ENCODE measurements at places on chromosomes 12 and 14.
A peak's percentile ranks its signal among the peaks of the same experiment; 100 is the strongest.

- peaks cover 57% of the 10 kb centered on the region for H3K27me3 ChIP-seq
- DNase-seq = no peak
- H3K27ac ChIP-seq = no peak within 1 kb of the TSS
Measured at GRCh38 chr12:49295082-49295936, at the start of gene PRPH. Gene PRPH (plus strand): TSS chr12:49295147. CDS start chr12:49295201, 54 bp downstream.

GRCh38 chr12:131088701-131089530 is 135.2 kb downstream of the ADGRD1 start:
- no peak for DNase-seq
- H3K4me1 ChIP-seq = peaks cover 6% of the 10 kb centered on the region
- no peak overlapping the region for H3K4me3 ChIP-seq
- H3K36me3 ChIP-seq = no peaks in the 10 kb centered on the region
- H3K27ac ChIP-seq = no peak overlapping the region

DNA sequence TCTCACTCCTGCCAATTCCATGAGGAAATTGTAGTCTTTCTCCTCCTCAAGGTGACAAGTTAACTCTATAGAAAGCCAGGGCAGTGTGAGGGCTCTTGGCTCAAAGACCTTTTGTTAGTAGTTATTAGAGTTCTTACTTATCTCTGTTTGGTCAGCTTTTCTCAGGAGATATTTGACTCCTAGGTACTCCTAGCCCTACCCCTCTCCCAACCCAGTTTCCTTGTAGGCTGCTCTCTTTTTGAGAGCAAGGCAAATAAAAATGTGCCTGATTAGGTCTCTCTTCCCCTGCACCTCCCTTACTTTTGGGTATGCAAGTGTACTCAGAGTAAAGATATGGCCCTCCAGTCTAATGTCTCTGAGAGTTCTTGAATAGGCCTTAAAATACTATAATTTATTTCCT is 23.8 kb downstream of the BTG1 start:
- no peaks in the 10 kb centered on the region for H3K27me3 ChIP-seq
- H3K4me3 ChIP-seq = no peak overlapping the region
- no peaks in the 10 kb centered on the region for H3K36me3 ChIP-seq
- H3K27ac ChIP-seq = no peak overlapping the region

DNA sequence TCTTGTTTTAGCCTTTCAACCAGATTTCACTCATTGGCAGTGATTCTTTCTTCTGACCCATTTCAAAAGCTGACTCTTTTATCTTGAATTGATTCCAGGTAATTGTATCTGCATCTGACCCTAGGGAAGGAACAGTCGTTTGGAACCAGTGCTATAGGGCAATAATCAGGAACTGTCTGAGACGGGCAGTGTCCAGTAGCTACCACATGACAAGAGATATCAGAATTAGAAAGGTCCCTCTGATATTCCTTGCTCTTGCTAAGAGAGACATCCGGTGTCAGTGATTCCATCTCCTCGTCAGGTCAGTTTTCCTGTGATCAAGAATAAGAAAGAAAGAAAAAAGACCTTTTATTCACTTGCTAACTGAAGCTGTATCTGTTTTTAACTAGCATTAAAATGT is 47.8 kb upstream of the PDE3A start:
- H3K36me3 ChIP-seq = no peaks in the 10 kb centered on the region
- no peaks in the 10 kb centered on the region for H3K4me1 ChIP-seq
- H3K27me3 ChIP-seq = no peaks in the 10 kb centered on the region

DNA sequence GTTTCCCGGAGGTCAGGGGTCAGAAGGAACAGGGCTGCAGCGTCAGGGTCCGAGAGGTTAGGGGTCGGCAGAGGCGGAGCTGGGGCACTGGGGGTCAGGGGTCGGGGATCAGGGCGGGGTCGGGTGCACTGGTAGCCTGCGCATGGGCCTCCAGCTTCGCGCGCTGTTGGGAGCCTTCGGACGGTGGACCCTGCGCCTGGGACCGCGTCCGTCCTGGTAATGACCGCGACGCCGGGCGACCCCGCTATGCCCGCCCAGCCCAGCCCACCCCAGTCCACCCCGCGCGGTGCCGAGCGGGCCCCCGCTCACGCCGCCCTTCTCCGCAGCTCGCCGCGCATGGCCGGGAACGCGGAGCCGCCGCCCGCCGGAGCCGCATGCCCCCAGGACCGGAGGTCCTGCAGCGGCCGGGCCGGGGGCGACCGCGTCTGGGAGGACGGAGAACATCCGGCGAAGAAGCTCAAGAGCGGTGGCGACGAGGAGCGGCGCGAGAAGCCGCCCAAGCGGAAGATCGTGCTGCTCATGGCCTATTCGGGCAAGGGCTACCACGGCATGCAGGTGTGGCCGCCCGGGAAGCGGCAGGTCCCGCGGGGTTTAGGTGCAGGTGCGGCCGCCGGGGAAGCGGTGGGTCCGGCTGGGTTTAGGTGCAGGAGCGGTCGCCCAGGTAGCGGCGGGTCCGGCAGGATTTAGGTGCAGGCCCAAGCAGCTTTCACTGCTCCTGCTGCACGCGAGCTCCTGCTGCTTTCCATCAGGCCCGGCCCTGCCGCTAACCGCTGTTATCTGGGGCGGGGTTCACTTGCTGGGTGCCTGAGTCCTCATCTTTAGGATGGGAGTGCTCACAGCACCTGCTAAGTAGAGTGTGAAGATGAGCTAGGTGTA is 743 bp downstream of the PUS1 start:
- H3K27me3 ChIP-seq = no peaks in the 10 kb centered on the region
- peak; percentile 46 for DNase-seq
- peak overlapping the region; percentile 88 for H3K4me3 ChIP-seq
- no peak overlapping the region for H3K27ac ChIP-seq

GRCh38 chr14:90491911-90492531 is 95.2 kb downstream of the CALM1 start:
- no peak overlapping the region for H3K27ac ChIP-seq
- no peaks in the 10 kb centered on the region for H3K36me3 ChIP-seq
- H3K4me3 ChIP-seq = no peak overlapping the region
- H3K4me1 ChIP-seq = peaks cover 4% of the 10 kb centered on the region

GRCh38 chr12:114339626-114340025 is 66.3 kb downstream of the TBX5 start:
- no peaks in the 10 kb centered on the region for H3K4me1 ChIP-seq
- peak overlapping the region; percentile 48 for H3K4me3 ChIP-seq
- no peaks in the 10 kb centered on the region for H3K36me3 ChIP-seq
- H3K27ac ChIP-seq = no peak overlapping the region

- no peak overlapping the region for H3K27ac ChIP-seq
- no peak for DNase-seq
- H3K27me3 ChIP-seq = peaks cover 48% of the 10 kb centered on the region
- no peaks in the 10 kb centered on the region for H3K36me3 ChIP-seq
- H3K4me3 ChIP-seq = no peak overlapping the region
Measured at GRCh38 chr12:124279846-124280360, 15.0 kb upstream of the RFLNA start.

DNA sequence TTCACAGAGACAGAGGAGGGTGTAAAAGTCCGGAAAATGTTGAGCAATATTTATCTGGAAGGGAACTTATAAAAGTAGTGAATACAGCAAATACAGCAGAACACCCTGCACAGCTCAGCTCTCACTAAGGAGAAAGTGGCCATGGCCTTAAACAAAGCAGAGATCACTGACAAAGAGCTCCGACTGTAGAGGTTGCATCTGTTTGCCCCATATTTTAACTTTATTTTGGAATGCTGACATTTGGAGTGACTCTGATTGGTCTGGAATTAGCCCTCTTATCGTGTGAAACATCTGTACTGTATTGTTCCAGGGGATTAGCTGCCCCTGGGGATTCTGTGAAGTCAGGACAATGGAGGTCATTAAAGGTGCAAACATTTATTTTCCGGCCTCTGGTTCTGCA is 1275.7 kb upstream of the FLRT2 start:
- no peaks in the 10 kb centered on the region for H3K27me3 ChIP-seq
- H3K36me3 ChIP-seq = no peaks in the 10 kb centered on the region
- DNase-seq = peak; percentile 19
- no peak overlapping the region for H3K4me3 ChIP-seq
- no peaks in the 10 kb centered on the region for H3K4me1 ChIP-seq

DNA sequence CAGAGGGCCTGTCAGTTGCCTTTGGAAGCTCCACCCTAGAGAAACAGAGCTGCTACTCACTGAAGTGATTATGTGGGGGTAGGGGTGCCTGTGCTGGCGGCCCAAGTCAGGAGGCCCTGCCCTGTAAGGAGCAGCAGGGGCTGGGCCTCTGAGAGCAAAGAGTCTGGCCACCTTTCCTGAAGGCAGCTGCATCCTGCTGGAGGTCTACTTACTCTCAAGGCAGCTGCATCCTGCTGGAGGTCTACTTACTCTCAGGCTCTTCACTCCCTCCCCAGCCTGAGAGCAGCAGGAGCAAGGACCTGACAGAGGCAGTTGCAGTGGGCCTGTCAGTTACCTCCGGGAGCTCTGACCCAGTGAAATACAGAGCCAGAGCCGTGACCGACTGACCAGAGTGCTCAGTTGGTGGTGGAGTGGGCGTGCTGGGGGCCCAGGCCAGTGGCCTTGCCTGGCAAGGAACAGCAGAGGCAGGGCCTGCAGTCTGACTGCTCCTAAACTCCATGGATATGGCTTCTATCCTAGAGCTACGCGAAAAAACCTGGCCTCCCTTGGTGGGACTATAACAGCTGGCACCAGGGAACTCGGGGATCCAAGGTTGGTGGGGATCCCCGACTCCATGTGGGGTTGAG is 32.3 kb downstream of the RAD51B start:
- H3K27me3 ChIP-seq = no peaks in the 10 kb centered on the region
- no peak overlapping the region for H3K4me3 ChIP-seq
- H3K4me1 ChIP-seq = no peaks in the 10 kb centered on the region
- no peak overlapping the region for H3K27ac ChIP-seq
- no peak for DNase-seq

DNA sequence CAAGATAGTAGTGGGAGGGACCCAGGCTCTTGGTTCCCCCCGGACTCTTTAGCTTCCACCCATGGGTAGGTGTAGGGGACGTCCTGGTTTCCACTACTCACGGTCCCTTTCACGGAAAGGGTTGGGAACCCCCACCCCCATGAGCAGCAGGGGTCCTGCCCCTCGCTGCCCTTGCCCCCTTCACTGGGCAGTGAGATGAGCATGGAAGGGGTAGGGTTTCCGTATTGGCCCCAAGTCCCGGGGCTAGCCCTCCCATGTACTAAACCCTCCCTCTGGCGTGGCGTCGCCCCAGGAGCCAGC is 12.7 kb downstream of the AGAP2 start:
- DNase-seq = no peak
- peaks cover 46% of the 10 kb centered on the region for H3K27me3 ChIP-seq
- peak overlapping the region; percentile 93 for H3K4me3 ChIP-seq
- peaks cover 12% of the 10 kb centered on the region for H3K36me3 ChIP-seq

DNA sequence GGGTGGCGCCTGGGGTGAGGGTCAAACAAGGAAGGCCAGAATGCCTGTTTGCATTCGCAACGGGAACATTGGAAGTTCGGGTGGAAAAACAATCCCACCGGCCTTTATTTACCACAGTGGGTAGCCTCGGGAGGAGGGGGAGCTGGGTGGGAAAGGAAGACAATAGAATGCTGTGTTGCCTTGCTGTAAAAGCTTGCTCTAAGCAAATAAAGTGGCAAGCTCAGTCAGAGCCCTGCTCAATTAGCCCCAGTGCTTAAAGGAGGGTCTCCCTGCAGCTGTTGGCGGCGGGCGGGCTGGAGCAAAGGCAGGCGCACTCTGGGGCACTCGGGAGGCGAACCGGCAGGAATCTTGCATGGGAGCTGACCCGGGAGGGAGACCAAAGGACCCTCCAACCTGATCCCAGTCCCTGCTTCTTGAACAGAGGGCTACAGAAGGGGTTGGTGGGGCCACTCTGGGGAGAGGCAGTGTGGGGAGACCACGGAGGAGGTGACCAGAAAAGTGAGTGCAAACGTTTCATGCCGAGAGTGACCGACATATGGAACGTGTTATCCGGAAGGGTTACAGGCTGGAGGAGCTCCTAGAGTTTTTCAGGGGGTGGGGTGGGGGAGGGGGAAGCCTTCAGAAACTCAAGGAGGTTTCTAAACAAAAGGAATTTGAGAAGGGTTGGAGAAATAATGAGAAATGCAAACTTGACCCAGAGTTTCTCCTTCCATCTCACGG is 48.5 kb downstream of the NTF3 start:
- DNase-seq = peak; percentile 32
- H3K4me3 ChIP-seq = no peak overlapping the region
- no peaks in the 10 kb centered on the region for H3K36me3 ChIP-seq

DNA sequence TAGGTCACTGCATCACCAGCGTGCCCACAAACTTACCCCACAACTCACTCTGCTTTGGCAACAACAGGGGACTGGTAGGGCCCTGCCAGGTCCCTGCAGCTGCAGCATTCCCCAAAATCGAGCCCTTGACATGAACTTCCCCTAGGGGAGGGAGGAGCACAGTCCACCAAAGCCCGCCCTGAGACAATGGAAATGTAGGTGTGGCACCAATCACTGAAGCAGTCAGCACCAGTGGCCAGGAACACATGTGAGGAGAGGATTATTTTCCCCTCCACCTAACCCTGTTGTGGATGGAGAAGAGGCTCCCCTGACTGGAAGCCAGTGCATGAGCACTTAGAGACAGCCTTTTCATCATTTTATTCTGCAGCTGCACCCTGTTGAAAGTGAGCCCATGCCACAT is 573.8 kb downstream of the SOX5 start:
- no peaks in the 10 kb centered on the region for H3K36me3 ChIP-seq
- H3K4me1 ChIP-seq = no peaks in the 10 kb centered on the region
- H3K27ac ChIP-seq = no peak overlapping the region

GRCh38 chr12:7460375-7461259 is 16.7 kb upstream of the CD163L1 start:
- no peaks in the 10 kb centered on the region for H3K36me3 ChIP-seq
- no peaks in the 10 kb centered on the region for H3K4me1 ChIP-seq
- H3K4me3 ChIP-seq = no peak overlapping the region
- H3K27ac ChIP-seq = no peak overlapping the region

- H3K4me1 ChIP-seq = no peaks in the 10 kb centered on the region
- DNase-seq = no peak
- no peak overlapping the region for H3K27ac ChIP-seq
Measured at GRCh38 chr12:10697156-10697555, 23.3 kb upstream of the STYK1 start.

- peaks cover 25% of the 10 kb centered on the region for H3K36me3 ChIP-seq
- no peaks in the 10 kb centered on the region for H3K27me3 ChIP-seq
- no peak for DNase-seq
- no peak overlapping the region for H3K27ac ChIP-seq
- H3K4me3 ChIP-seq = no peak overlapping the region
- no peaks in the 10 kb centered on the region for H3K4me1 ChIP-seq
Measured at GRCh38 chr12:55906056-55906455, 21.6 kb downstream of the PYM1 start.

- H3K27me3 ChIP-seq = no peaks in the 10 kb centered on the region
- peak overlapping the region; percentile 84 for H3K27ac ChIP-seq
- H3K36me3 ChIP-seq = no peaks in the 10 kb centered on the region
- H3K4me1 ChIP-seq = peaks cover 6% of the 10 kb centered on the region
Measured at GRCh38 chr12:104959335-104959841, 1.3 kb upstream of the SLC41A2 start.

DNA sequence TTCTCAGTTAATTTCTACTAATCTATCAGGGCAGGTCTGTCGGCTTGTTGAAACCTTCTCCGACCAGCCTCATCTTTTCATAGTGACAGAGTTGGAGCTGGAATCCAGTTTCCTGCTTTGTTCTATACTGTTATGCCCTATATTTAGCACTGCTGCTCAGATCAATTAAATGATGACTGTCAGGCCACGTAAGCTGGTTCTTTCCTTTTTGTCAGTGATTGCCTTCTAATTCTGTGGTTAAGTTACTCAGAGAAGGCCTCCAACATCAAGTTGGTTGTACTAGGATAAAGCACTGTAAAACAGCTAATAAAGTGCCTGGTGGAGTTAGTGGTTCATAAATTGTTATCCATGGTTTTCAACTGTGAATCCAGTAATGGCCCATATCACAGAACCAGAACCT is 22.6 kb downstream of the DERA start:
- H3K4me3 ChIP-seq = no peak overlapping the region
- DNase-seq = no peak
- H3K27ac ChIP-seq = no peak overlapping the region
- peaks cover 7% of the 10 kb centered on the region for H3K4me1 ChIP-seq
- no peaks in the 10 kb centered on the region for H3K27me3 ChIP-seq
- no peaks in the 10 kb centered on the region for H3K36me3 ChIP-seq
